H54 (cell line): ENCODE measurements at places on chromosomes 5 and 9.
A peak's percentile ranks its signal among the peaks of the same experiment; 100 is the strongest.

- DNase-seq: no peak
Observed at GRCh38 chr9:89937051-89937450, 332.2 kb downstream of the GADD45G start.

- no peak for DNase-seq
Observed at GRCh38 chr5:149414405-149415065, 35.4 kb upstream of the IL17B start.

DNA sequence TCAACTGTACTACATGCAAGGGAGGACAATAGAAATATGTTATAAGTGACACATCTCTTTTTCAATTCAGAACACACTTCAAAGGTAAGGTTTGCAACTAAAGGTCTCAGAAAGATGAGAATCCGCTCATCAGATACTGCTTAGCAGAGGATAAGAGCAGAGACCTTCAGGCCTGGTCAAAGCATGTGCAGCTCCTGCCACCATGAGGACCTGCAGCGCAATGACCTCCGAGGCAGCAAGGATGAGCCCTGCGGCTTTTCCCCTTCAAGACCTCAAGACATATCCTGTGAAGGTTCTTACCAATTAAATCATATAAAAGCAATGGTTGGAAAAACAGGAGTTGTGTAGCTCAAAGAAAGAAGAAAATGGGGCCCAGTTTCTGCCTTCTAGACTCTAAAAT, 135.8 kb downstream of the TRIM36 start:
- no peak for DNase-seq

- no peak for DNase-seq
Observed at GRCh38 chr5:63125862-63126261, 547.2 kb downstream of the LRRC70 start.

GRCh38 chr9:33233626-33234342, 6.2 kb upstream of the SPINK4 start:
- DNase-seq: peak; percentile 72

GRCh38 chr5:39426051-39426745, 1.4 kb upstream of the DAB2 start:
- DNase-seq: no peak

- DNase-seq: no peak
Observed at GRCh38 chr5:180080486-180081280, 9.1 kb upstream of the RNF130 start.

DNA sequence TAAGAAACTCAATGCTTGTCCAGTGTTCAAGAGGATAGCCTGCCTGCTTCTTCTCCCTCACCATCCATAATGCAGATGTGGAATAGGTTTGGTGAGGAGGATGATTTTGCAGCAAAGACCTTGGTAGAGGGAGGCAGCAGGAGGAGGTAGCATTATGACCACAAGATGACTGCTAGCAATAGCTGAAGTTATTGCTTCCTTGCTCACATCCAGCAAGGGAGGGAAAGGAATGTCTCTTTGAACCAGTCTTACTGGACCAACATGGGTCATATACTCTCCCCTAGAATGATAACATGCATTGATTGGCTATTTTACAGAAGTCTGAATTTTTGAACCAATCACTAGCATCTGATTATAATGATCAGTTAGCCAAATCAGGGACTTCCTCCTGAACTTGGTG, 607.6 kb downstream of the EBF1 start:
- DNase-seq: no peak

DNA sequence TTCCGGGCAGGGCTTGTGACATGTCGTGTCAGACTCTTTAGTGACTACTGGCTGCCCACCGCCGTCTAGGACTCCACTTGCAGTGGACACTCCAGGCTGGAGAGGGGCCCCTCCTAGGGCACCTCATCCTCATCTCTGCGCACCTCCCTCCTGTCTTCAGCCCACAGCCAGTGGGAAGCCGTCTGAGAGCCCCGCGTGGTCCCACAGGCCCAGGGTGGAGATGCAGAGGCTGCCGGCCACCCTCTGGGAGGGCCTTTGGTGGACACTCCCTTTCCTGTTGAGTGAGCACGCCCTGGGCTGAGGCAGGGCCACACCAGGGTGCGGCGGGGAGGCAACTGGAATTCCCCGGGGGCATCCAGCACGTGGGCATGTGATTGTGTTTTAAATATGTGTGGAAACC, 80.5 kb downstream of the IRX2 start:
- no peak for DNase-seq

- DNase-seq: no peak
Observed at GRCh38 chr9:134879664-134880483, 736 bp upstream of the FCN2 start.

GRCh38 chr5:137481596-137481995, 17.5 kb downstream of the SPOCK1 start:
- DNase-seq: no peak

- DNase-seq: no peak
Observed at GRCh38 chr5:15715967-15716366, 216.0 kb downstream of the FBXL7 start.

DNA sequence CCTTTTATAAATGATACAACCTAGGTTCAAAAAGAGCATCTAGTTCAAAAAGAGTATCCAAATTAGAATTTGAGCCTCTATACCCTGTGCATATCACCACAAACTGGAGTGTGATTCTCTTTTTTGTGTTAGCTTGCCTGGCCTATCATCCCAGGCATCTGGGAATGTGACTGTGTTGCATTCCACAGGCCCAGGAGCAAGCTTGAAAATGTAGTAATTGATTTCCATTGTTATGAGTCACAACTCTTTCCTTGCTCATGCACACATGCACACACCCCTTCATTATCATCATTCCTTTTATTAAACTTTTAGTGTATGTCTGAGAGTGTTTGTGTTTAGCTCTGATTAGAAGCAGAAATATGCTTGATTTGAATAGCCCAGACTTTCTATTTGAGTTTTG, 75.2 kb downstream of the FCHO2 start:
- peak; percentile 40 for DNase-seq

DNA sequence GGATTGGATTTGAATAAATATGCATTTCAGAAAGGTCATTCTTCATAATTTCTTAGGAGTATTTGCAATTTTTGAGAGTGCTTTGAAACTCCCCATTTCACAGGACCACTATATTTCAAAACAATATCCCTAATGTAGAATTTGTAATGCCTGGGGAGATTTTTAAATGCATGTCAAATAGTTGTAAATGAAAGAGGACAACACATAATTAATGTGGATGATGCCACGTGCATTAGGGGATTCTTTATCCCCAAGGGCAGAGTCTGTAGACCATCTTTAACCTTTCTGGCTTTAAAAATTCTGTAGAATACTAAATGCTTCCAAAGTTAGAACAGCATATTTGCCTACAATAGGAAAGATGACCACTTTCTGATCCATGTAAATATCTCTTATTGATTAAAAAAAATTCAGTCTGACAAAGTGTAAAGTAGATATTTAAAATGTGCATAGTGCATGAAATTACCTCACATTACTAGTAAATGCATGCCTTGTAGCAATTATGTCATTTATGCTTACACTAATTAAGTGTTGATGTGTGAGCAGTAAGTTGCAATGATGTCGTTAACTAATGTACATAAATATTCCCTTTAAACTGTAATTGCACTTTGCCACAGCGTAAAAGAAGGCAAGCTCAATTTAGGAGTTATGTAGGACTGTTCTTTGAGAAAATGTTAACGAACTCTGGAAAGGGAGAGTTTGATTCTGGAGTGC, 416.1 kb downstream of the PSAT1 start:
- DNase-seq: no peak

GRCh38 chr5:133325864-133326263, 274.1 kb downstream of the HSPA4 start:
- DNase-seq: no peak

DNA sequence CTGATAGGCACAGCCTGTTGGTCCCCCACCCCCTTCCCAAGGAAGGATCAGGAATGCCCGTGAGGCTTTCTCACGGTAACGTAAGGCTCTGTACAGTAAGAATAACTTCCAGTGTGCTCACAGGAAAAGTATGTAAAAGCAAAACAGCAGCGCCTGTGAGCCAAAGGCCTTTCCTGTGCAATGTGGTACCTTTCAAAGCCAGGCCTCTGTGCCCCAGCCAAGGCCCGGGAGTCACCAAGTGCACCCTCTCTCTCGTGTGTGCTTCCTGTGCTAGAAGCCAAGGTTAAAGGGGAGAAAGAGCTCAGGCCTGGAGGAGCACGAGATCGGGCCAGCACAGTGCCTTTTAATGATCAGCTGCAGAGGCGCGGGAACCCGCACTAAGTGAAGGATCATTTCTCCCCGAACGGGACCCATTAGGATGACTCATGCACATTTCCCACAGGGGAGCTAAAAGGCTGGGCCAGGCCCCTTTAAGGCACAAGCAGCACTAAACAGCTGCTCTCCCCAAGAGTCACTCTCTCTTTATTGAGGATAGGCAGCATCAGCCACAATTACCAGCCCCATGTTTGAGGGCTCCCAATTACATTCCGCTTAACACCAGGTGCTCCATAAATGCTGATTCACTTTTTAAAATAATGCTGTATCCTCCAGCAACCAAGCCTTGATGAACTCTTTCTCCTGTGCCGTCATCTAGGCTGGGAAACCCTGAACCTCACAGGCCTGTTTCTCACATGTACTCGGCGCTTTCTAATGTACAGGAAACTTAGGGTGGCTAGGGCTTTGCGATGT, 42.8 kb downstream of the SHB start:
- DNase-seq: peak; percentile 62

DNA sequence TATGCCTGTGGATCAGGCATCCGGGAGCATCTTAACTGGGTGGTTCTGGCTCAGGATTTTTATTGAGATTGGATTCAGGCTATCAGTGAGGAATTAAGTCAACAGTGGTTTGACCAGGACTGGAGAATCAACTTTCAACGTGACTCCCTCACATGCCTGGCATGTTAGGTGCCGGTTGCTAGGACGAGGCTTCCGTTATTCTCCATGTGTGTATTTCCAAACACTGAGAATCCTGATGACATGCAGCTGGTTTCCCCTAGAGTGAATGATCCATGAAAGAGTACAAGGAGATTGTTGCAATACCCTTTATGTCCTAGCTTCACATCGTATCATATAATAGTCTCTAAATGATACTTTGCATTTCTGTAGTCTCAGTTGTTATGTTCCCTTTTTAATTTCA, 529.2 kb downstream of the ANXA1 start:
- no peak for DNase-seq

GRCh38 chr5:68398146-68398812, 182.7 kb downstream of the PIK3R1 start:
- DNase-seq: no peak

- no peak for DNase-seq
Observed at GRCh38 chr9:15211815-15212495, 95.1 kb downstream of the TTC39B start.

- DNase-seq: no peak
Observed at GRCh38 chr5:61625681-61626621, 293.9 kb downstream of the ZSWIM6 start.

DNA sequence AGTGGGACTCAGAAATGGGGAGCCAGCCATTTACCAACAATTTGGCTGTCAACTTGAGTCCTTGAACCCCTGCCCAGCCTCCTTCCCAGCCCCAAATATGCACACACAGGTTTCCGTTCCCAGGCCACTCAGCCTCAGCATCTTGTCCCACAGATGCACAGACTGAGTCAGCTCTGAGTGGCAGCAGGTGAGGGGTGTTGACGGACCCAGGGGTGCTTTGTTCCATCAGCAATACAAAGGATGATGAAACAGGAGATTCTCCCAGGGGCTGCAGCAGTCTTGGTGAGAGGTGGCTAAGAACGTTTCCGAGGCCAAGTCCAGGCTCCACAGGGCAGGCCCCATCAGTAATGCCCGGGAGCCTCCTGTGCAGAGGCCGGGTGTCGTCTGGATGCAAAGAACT, 4.9 kb upstream of the OLFM1 start:
- no peak for DNase-seq

- no peak for DNase-seq
Observed at GRCh38 chr9:134601764-134602163, 39.8 kb upstream of the COL5A1 start.

DNA sequence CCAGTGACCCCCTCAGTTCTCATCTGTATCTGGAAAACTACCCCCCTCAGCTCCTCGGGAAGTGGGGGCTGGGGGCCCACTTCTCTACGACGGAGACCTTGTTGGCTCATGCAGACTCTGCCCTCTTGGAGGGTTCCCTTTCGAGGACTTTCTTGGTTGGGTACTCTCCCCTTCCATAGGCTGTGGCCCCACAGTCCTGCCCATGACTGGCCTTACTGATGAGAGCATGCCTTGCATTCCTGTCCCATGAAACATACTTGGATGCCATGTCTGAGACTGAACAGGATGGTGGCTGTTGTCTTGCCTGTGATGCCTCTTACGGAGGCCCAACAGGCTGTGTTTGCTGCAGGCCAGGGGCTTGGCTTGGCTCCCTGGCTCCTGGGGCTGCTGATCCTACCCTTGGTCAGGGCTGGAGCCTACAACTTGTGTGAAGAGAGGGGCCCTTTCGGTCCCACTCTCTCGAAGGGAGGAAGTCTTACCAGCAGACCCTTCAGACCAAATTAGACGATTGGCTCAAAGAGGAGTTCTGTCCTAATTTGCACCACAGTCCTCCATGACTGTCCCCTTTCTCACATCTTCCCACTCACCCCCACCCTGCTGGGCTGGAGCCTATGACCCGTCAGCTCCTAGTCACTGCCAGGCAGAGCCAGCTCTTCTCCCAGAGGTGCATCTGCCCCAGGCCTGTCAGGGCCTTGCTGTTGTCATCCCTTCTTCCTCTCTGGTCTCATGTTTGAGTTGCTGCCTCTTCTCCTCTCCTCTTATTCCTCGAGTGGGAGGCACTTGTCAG, 109.9 kb downstream of the CACNA1B start:
- DNase-seq: peak; percentile 39

GRCh38 chr5:150503977-150504620, 3.8 kb upstream of the NDST1 start:
- DNase-seq: no peak

- DNase-seq: peak; percentile 9
Observed at GRCh38 chr5:153619771-153620170, 129.3 kb downstream of the GRIA1 start.

- no peak for DNase-seq
Observed at GRCh38 chr9:93565089-93565488, 11.3 kb upstream of the PHF2 start.

- DNase-seq: no peak
Observed at GRCh38 chr5:140632366-140633020, 482 bp downstream of the CD14 start.

GRCh38 chr9:88628114-88628513, 93.1 kb downstream of the NXNL2 start:
- no peak for DNase-seq

DNA sequence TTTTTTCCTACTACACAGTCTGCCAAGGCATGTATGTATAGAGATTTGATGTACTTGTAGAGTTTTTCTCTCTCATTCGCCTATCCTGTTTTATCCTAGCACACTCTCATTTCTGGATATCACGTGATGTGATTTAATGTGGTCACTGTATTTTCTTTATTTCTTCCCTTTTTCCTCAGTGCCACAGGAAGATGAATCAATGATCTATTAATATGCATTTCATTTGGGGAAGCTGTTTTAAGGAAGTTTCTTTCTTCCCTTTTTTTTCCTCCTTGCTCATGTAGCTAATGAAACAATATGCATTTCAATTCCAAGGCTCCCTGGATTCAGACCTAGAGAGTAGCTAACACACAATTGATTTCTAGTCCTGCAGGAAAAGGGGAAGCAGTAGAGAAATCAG, 506.3 kb upstream of the WWC1 start:
- no peak for DNase-seq

- no peak for DNase-seq
Observed at GRCh38 chr9:136055715-136056545, 39.2 kb downstream of the NACC2 start.

GRCh38 chr5:94709277-94709676, 90.8 kb downstream of the SLF1 start:
- DNase-seq: no peak
